G401 (cell line): ENCODE measurements at places on chromosomes 2 and 18. TPM values are rescaled to one million over a fixed set of nuclear protein-coding genes. Genes with fewer than 3 reads are reported as not detected.

- no peak for DNase-seq
Observed at GRCh38 chr2:149463328-149464002, 124.1 kb downstream of the MMADHC start.

DNA sequence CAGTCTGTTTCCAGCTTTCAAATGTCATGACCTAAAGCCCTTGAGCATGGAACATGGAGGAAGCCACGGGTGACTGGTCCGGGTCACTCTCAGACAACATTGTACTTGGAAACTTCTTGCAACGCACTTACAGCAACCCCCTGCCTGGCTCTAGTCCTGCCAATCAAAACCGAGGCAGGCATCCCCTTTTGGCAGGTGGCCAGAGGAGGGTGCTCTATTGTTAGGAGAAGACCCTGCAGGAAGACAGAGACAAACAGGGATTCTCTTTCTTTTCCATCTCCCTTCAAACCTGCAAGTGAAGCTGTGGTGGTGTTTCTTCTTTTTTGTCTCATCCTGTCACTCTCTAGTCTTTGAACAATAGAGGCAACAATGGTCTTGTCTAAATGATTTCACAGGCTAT lies 667.2 kb downstream of the ZEB2 start:
- no peak for DNase-seq

ABI2 gene
- 44.4 and 54.2 TPM in 2 replicates for total RNA-seq

GRCh38 chr18:22182884-22183697 lies 13.7 kb downstream of the GATA6 start:
- no peak for DNase-seq

RAB17 gene
- total RNA-seq: not detected in 2 replicates

- no peak for DNase-seq
Observed at GRCh38 chr2:17672583-17673317, 80.9 kb downstream of the SMC6 start.
